Choroid plexus epithelial cell (primary cell): ENCODE measurements at places on chromosomes 2 and 18.

GRCh38 chr2:9006368-9006767 lies 2.9 kb upstream of the MBOAT2 start:
- no peak for DNase-seq

GRCh38 chr18:6509417-6509816 lies 94.7 kb upstream of the L3MBTL4 start:
- DNase-seq, result no peak

GRCh38 chr2:46230115-46230571 lies 67.1 kb upstream of the EPAS1 start:
- DNase-seq, result peak; percentile 19

DNA sequence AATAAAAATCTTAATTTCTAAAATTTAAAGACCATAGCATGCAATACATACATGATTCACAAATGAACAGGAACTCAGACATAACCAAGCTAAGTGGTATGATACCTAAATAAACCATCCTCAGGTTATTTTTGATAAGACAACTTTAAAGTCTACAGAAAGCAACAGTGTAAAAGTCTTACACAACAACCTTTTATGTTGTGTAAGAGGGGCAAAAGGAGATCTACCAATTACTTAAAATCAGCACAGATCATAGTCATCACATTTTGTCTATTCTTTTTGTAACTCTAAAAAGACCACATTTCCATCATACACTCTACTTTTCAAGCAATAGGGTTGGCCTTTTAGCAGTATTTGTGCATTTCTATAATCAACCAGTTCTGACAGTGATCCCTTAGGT lies 16.3 kb downstream of the SP3 start:
- DNase-seq, result no peak

- no peak for DNase-seq
Measured at GRCh38 chr2:28362991-28363521, 29.6 kb upstream of the FOSL2 start.

- DNase-seq, result peak; percentile 94
Measured at GRCh38 chr2:236871500-236872001, 214.1 kb upstream of the COPS8 start.

GRCh38 chr2:235827585-235827992 lies 333.7 kb downstream of the AGAP1 start:
- DNase-seq, result peak; percentile 62

DNA sequence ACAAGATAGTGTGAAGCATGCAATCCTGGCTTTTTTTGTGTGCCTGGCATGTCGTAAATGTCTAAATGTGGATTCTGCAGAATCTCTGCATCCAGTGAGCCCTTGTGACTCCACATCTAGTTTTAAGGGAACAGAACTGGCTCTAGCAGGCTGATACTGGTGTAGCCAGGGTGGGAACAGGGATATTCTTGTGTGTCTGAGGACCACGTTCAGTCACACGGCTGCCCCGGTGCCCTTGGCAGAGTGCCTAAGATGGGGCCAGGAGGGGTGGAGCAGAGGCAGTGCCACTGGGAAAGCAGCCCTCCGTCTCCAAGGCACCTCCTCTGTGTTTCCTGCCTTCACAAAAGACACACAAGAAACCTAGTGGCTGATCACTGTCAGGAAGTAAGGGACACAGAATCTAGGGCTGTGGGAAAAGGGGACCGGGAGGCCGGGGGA lies 91.5 kb upstream of the PARD3B start:
- DNase-seq, result peak; percentile 10

DNA sequence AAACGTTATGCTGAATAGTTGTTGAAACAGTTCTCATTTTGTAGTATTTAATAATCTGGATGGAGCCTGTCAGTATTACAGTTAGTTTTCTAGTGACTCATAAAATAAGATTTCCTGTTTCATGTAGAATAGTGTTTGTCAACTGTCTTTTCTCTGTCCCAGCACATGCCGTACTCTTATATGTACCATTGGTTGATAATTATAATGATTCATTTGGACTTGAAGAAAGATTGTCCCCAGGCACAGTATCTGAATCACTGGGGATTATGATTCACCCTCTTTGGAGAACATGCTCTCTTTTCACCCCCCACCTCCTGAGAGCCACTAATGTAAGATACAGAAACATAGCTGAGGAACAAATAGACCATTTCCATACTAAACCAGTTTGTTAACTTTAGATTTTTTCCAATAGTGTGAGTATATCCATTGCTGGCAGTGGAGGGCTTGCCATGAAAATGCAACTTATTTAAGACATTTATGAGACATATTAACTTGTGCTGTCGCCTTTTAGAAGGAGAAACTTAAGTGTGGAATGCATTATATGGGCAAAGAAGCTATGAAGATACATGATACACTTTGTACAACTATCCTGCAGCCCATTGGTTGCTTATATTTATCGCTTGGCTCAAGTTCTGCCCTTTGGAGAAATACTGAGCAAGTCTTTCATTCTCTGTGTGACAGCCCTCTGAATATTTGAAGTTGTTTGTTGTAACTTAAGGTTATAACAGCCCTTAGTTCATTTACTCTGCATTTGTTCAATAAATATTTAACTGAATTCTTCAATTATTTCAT lies 12.4 kb downstream of the COPS8 start:
- peak; percentile 88 for DNase-seq

DNA sequence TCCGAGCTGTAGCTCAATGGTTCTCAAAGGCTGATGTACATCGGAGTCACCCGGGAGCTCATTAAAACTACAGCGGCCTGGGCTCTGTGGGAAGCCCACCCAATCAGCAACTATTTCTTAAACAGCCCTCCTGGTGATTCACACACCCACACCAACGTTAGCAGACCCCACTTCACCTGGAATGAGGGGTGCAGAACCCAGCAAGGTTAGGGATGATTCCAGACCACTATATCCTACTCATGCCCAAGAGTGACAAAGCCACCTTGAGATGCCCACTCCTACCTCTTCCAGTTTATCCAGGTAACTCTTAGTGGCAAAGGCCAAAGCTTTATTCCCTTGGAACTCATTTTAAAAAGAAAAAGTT lies 149.7 kb downstream of the RHBDD1 start:
- DNase-seq, result no peak

GRCh38 chr2:168566974-168567665 lies 111.0 kb downstream of the CERS6 start:
- DNase-seq, result peak; percentile 47

- no peak for DNase-seq
Measured at GRCh38 chr2:130966149-130966774, 127.0 kb downstream of the FAM168B start.

- no peak for DNase-seq
Measured at GRCh38 chr2:8542381-8543059, 139.3 kb upstream of the ID2 start.

- DNase-seq, result no peak
Measured at GRCh38 chr2:27940090-27940671, 49.7 kb downstream of the BABAM2 start.

- no peak for DNase-seq
Measured at GRCh38 chr2:46793423-46794416, 121.9 kb downstream of the MCFD2 start.

DNA sequence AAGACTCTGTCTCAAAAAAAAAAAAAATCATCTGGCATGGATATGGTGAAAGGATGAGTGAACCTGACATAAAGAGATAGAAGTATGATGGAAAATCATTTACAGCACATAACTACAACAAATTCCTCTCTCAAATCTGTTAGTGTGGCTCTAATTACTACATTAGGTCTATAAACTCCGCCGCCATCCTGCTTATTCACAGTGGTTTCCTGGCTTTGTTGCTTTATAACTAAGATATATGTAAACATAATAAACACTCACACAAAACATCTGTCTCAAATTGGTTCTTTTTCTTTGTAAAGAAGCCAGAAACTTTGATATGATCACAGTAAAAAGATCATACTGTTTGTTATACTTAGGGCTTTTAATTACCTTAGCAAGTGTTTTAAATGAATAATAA lies 412.6 kb upstream of the FAM98A start:
- no peak for DNase-seq
